CD4-positive, alpha-beta T cell treated with Interleukin-2 at 100 ng/mL for 4 hours (primary cell): ENCODE measurements at places on chromosomes 16 and 17.

GRCh38 chr17:63387656-63388340, 58.3 kb downstream of the CYB561 start:
- no peak for DNase-seq

- no peak for DNase-seq
Observed at GRCh38 chr16:13543850-13544249, 376.1 kb upstream of the ERCC4 start.

DNA sequence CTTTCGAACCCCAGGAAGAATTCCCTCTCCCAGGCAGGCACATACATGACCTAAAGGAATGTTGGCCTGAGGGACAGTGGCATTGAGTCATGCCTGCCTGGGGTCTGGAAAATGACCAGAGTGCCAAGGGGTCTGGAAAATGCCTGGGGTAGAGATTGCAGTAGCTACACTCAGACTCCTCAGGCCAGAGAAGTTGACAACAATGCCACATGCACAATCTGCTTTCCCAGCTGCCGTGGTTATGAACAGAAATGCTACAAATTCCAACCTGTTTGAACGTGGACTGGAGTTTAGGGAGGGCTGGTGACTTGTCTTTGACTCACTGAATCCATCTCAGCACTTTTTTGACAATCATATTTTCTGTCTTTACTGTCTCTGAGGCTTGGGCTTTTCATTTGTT, 250.0 kb downstream of the ABCC12 start:
- no peak for DNase-seq

- DNase-seq: no peak
Observed at GRCh38 chr16:72457243-72457940, 285.4 kb upstream of the PMFBP1 start.

DNA sequence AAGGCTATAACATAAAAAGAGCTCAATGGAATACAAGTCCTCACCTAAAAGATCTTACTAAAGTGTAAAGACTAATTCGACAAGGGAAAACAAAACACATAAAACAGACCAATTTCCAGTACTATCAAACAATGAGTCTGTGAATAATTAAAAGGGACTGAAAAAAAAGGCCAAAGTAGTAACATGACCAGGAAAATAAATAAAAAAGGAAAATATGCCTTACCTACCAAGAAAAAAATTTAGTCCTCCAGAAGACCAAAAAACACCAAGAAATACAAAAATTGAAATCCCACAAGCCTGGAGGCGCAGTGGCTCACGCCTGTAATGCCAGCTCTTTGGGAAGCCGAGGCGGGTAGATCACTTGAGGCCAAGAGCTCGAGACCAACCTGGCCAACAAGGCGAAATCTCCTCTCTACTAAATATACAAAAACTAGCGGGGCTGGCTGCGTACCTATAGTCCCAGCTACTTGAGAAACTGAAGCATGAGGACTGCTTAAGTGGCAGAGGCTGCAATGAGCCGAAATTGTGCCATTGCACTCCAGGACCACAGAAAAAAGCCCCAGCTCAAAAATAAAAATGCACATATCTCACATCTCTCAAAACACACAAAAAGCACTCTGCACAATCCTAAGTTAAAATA, 60.8 kb downstream of the TEX14 start:
- peak; percentile 23 for DNase-seq

DNA sequence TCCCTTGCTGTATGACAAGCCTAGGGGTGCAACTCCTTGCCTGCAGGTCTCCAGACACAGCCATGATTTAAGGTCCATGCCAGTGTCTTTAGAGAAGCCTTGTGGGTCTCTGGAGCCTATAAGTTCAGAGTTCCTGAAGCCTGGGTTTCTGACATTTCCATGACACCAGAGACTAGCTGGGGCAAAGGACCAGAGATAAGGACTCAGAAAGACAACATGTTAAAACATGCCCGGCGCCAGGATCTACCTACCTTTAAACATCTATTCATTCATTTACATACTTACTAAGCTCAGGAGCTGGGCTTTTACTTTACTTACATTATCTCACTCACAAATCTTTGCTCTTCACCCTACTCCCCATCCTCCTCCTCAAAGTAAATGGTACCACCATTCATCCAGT, 1.5 kb downstream of the MRPL27 start:
- no peak for DNase-seq

DNA sequence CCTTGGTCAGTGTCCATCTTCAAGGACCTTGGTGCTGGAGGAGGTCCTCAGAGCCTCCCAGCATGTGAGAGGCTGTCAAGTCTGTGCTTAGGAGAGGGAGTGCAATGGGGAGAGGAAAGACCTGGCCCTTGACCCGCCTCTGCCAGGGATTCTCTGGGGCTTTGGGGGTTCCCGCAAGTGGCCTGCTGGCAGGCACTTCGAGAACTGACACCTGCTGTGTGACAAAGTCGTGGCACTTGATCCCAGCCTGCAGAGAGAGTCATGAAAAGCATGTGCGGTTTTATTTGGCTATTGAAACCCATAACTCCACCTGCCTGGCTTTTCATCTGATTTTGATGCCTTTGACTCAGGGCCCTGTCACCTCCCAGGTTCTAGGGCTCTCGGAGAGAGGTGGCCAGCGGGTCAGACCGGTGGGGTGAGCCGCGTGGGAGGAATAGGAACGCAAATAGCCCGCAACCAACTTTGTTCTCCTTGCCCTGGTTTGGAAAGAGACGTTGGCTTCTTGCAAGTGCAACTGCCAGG, 42.8 kb upstream of the GSE1 start:
- peak; percentile 26 for DNase-seq

GRCh38 chr16:84040823-84041820, 1.5 kb downstream of the SLC38A8 start:
- no peak for DNase-seq

- no peak for DNase-seq
Observed at GRCh38 chr17:48484256-48484655, 46.6 kb downstream of the HOXB1 start.

- no peak for DNase-seq
Observed at GRCh38 chr17:49589577-49589927, 13.9 kb downstream of the NXPH3 start.

DNA sequence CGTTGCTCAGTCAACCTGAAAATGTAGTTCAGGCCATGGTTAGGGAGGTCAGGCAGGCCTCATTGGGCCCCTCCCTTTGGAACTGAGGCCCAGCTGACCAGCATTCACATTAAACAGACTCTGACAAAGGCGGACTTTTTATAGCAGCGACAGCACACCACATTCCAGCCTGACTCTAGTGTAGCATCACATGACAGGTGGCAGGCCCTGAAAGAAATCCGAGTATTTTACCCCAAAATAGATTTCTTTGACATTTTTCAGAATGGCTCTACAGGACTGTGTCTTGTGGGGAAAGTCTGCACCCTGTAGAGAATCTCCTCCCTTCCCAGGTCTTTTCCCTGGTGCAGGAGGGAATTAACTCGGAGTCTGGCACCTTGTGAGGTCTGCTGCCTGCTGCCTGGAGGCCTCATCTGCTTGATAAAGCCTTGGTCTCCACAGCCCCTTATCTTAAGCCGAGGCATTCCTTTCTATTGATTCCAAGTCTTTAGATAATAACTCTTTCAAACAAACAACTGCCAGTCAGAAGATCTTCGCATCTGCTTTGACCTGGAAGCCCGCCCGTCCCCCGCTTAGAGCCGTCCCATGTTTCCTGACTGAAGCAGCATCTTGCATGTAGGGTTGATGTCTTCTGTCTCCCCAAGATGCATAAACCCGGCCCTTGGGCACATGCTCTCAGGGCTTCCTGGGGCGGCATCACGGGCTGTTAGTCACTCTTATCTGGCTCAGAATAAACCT, 44.0 kb upstream of the CAPN15 start:
- DNase-seq: no peak

- peak; percentile 62 for DNase-seq
Observed at GRCh38 chr16:49441366-49441780, 67.8 kb downstream of the C16orf78 start.

DNA sequence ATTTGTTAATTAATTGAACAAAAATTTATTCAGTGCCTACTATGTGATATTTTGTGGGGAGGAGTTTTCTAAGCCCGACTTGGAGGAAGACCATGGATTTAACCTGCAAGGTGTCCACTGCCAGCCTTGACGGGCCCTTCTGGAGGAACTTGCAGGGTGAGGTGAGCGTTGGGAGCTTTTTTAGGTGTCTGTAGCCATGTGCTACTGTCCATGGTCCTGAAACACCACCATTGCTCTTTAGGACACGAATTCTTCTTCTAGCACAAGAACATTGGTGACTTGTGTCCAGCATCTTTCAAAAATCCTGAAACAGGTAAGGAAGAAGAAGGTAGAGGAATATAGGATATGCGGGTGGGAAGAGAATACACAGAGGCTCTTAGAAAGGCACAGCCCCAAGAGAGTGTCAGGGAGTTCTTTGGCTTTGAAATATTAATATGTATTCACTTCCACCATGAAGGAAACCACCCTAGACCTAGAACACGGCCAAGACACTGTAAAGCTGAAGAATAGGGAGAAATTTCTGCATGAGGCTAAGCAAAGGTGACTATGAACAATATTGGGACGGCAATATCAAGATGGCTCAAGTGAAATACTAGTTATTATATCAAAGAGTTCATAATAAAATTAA, 27.9 kb upstream of the OR4D1 start:
- peak; percentile 60 for DNase-seq

DNA sequence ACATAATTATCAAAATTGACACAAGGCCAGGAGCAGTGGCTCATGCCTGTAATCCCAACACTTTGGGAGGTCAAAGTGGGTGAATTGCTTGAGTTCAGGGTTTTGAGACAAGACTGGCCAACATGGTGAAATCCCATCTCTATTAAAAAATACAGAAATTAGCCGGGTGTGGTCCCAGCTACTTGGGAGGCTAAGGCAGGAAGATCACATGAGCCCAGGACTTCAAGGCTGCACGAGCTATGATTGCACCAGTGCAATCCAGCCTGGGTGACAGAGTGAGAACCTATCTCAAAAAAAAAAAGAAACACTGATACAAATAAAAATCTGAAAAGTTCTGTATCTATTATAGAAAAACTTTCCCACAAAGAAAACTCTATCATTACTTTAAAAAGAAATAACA, 15.5 kb downstream of the MYH10 start:
- no peak for DNase-seq

GRCh38 chr17:78884148-78884825, 18.7 kb downstream of the CEP295NL start:
- no peak for DNase-seq

GRCh38 chr17:44097110-44097958, 26.1 kb downstream of the HDAC5 start:
- no peak for DNase-seq

DNA sequence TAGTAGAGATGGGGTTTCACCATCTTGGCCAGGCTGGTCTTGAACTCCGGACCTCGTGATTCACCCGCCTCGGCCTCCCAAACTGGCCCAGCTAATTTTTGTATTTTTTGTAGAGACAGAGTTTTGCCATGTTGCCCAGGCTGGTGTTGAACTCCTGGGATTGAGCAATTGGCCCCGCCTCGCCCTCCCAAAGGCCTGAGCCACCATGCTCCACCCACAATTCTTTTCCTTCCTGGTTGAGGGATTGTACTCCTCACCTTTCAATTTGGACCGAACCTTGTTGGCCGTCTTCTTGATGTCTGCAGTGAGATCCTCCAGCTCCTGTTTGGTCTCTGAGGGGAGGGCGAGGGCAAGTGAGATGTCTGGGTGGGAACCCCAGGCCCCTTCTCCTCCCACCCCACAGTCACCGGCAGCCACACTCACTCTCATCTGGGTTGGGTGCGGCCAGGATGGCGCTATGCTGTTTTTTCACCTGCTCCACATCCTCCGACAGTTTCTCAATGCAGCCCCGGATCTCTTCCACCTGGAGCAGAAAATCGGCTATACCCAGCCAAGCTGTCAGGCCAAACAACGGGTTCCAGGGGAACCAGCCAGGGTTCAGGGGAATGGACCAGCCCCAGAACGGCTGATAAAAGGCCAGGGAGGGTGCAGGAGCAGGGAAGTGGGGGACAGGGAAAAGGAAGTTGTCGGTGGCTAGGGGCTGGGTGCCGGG, 9.6 kb downstream of the STX1B start:
- no peak for DNase-seq

- DNase-seq: no peak
Observed at GRCh38 chr17:37736428-37736827, 8.4 kb downstream of the HNF1B start.

DNA sequence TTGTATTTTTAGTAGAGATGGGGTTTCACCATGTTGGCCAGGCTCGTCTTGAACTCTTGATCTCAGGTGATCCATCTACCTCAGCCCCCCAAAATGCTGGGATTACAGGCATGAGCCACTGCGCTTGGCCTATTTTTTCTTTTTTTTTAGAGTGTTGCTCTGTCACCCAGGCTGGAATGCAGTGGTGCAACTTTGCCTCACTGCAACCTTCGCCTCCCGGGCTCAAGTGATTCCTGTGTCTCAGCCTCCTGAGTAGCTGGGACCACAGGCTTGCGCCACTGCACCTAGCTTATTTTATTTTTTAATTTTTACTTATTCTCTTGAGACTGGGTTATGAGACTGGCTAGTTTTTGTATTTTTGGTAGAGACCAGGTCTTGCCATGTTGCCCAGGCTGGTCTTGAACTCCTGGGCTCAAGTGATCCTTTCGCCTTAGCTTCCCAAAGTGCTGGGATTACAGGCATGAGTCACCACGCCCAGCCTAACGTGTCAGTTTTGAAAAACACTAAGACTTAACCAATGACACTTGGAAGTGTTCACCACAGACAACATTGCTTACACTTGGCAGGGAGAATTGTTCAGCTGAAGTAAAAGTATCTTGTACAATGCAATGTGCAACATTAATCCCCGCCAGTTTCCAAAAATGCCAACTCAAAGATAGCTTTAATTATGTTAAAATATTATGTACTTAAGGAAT, 26.9 kb downstream of the ATAD5 start:
- no peak for DNase-seq

- peak; percentile 2 for DNase-seq
Observed at GRCh38 chr17:36721560-36722120, 120.3 kb downstream of the MRM1 start.

DNA sequence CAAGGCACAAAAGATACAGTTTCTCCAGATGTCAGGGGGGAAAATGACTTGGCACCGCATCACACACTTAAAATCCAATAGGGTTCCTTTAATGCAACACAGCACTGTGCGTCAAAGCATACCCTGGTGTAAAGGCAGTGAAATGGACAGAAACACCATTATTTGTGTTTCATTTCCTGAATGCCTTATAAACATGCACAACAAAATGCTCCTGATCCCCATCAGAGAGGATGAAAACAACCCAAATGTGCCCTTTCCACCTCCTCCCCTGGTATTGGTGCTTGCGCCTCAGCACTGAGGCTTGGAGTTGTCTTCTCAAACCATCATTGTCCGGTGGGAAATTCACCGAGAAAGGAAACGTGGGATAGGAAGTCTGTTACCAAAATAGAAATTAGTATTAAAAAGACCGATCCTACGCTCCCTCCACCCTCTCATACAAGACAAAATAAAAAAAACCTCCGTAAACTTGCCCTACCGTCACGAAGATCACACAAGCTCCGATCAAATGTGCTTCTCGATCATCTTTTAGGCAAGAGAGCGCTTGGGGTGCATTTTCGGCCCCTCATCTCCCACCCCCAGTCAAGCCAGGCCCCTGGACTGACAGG, 722 bp downstream of the CDC27 start:
- no peak for DNase-seq

GRCh38 chr17:50167371-50167770, 1.6 kb downstream of the SGCA start:
- no peak for DNase-seq

GRCh38 chr17:4643676-4644075, 2.2 kb upstream of the ALOX15 start:
- DNase-seq: no peak
